ENCODE measurements at places on chromosomes 7 and 10. TPM values are rescaled to one million over a fixed set of nuclear protein-coding genes. Genes with fewer than 3 reads are reported as not detected.

GRCh38 chr10:11934262-11934661 is 108.3 kb downstream of the UPF2 start:
- no peak for DNase-seq

GRCh38 chr10:3104251-3104918 is 37.0 kb downstream of the PFKP start:
- DNase-seq = no peak

DNA sequence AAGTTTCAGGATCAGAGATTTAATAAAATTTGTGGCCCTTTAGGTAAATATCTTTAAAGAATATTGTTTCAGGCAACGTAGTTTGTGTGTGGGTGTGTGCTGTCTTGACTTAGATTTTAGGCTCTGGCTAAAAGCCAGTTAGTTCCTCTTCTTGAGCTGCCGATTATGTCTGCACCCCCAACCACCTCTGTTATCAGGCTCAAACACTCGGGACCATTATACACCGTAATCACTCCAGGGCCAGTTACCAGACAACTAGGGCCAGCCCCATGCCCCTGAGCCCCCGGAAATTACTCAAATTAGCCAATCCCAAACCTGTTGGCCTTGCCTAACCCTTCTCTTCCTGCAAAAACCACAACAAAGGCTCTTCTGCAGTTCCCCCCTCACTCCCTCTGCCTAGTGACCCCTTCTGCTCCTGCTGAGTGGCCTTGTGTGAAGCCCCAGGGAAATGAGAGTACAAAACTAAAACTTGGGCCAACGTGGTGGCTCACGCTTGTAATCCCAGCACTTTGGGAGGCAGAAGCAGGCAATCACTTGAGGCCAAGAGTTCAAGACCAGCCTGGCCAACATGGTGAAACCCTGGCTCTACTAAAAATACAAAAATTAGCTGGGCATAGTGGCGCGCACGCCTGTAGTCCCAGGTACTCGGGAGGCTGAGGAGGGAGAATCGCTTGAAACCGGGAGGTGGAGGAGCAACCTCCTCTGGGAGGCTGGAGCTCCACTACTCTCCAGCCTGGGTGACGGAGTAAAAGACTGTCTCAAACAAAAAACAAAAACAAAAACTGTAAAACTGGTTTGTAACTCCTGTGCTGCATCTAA is 9.2 kb upstream of the HNRNPF start:
- no peak for DNase-seq

DNA sequence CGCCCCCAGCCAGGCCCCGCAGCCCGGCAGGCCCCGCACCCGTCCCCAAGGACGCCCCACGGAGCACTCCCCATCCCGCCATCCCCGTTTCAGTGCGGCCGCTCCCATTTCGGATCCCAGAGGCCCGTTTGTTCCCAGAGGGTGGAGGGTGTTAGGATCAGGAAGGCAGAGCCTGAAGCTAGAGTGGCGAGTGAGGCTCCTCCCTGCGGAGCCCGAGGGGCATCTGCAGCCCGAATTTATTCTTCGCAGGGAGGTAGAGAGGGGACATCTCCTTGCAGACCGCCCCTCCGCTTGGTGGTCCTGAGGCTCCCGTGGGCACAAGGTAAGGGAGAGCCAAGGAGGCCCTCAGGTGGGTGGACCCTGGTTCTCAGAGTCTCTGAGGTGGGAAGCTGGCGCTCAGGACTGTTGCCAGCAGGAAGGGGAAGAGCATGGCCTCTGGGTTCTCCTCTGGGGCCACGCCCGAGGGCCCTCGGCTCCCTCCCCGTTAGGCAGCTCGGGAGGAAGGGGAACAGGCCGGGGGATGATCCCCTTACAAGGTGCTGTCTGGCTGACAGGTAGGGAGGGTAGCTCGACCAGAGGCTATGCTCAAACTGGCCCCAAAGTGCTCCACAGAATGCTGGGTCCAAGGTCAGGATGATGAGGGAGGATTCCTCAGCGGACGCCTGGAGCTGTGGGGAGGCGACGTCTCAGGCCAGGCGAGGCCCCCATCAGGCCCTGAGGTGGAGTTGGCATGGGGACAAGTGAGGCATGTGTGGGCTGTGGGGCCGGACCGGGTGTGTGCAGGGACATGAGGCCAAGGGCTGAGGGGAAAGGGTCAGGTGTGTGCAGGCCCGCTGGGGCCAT is 17.4 kb downstream of the POLL start:
- DNase-seq = no peak

Gene ASCC1
- total RNA-seq = 5.5 TPM

DNA sequence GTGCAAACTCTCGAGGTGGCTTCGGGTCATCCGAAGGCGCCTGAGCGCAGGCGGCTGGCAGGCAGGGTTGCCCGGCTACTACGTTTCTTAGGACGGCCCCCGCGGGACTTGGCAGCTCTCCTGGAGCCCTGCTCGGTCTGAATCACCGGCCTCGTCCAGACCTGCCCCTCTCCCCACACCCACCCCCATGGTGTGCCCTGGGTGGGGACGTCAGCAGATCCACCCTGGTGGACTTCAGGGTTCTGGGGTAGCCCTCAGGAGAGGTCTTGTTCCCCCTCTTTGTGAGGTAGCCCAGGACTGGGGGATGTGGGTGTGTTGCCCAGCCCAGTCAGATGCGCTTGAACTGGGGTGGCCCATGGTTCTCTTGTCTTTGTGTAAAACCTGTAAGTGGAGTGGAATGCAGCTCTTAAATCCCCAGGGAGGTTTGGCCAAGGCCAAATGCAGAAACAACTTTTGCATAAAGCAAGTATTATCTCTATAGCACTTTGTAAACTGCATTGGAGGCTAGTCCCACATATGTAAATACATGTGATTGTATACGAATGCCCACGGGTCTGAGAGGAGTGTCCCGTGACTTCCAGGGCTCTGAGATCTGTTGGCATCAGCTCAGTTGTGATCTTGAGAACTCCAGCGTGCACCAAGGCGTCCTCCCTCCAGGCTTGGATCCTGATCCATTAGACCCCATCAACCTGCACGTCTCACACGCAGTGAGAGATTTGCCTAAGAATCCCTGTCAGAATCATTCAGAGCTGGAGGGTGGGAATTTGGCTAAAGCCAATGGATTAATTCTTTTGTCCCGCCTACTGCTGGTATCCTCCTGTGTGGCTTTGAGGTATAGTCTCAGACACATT is 1.8 kb downstream of the PFKFB3 start:
- DNase-seq = peak; percentile 90

GRCh38 chr7:85102813-85103350 is 84.0 kb downstream of the SEMA3D start:
- DNase-seq = no peak

DNA sequence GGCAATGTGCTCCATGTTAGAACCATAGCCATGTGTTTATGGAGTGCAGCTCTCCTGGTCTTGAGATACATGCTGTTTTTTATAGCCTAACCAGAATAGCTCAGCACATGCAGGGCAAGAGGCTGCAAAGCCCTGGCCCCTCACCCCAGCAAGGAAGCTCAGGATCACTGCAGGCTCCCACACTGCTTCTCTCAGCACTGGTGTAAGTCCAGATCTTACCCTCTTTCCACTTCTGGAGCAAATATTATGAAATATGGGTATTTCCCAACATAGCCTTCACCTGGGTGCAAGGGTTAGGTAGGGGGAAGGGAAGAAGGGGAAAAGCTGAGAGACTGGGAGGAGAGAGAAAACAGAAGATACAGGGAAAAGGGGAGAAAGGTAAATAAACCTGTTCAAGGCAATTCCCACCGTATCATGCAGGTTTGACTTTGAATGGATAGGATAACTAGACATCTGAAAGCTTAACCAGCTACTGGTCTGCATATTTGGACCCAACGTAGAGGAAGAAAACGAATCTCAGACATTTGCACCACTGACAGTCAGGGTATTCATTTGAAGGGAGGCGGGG is 19.7 kb downstream of the SKIDA1 start:
- no peak for DNase-seq

DNA sequence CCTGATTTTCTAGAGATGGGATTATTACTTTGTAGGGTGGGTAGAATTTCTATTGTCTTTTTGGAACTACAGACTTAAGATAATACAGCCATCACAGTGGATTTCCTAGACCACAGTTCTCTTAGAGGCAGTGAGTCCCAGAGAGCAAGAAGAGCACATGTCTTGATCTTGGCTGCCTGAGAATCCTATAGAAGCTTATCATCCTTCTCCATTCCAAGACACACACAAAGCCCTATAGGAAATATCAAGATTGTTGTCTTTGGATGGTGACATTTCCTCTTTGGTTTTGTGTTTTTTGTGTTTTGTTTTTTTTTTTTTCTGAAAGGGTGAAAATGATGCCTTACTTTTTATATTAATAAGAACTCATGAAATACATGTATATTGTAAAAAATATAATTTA is 143.1 kb downstream of the AHR start:
- DNase-seq = no peak

DNA sequence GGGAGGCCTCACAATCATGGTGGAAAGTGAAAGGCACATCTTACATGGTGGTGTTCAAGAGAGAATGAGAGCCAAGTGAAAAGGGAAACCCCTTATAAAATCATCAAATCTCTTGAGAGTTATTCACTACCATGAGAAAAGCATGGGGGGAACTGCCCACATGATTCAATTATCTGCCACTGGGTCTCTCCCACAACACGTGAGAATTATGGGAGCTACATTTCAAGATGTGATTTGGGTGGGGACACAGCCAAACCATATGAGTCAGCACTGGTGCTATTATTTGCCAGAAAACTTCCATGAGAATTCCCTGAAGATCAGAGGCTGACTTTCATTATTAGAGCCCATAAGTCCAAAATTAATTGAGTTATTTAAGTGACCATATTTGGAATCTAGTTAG is 1001.2 kb upstream of the POT1 start:
- no peak for DNase-seq

DNA sequence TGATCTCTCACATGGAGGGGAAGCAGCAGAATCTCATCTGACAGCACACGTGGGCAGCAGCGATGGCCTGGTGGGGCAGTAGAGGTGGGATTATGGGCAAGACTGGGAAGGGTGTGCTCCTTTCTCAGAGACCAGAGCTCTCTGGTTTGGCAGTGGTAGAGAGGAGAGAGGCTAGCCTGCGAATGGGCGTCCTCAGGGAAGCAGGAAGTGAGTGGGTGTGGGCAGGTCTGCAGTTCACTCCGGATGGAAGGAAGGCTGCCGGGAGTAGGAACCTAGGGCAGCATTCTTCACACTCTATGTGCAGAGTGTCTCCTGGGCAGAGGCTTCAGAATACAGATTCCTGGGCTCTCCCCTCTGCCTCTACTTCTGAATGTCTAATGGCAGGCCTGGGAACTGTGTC is 162.8 kb upstream of the BMPER start:
- DNase-seq = no peak

DNA sequence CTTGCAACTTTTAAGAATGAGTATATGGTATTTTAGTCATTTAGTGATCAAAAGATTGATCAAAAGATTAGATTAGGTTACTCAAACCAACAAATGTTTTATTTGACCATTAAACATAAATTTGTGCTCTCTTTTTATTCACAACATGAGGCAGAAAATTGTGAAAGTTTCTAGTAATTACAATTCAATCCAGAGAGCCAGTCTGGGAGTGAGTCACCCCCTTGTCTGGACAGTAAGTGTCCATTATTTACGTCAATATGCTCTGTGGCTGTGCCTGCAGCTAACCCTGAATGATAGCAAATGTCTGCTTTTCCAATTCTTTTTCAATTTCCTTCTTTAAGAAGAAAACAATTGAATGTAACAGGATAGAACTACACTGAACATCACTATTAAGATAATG is 27.9 kb downstream of the GNG11 start:
- DNase-seq = no peak

Gene FAM24B
- total RNA-seq = not detected

Gene TMEM196
- not detected for total RNA-seq

- DNase-seq = peak; percentile 76
Observed at GRCh38 chr10:13074563-13075451, 25.2 kb upstream of the OPTN start.

Gene NRP1
- 122 TPM for total RNA-seq

Gene CDNF
- not detected for total RNA-seq

GRCh38 chr7:5501465-5501864 is 77.8 kb upstream of the TNRC18 start:
- DNase-seq = no peak

DNA sequence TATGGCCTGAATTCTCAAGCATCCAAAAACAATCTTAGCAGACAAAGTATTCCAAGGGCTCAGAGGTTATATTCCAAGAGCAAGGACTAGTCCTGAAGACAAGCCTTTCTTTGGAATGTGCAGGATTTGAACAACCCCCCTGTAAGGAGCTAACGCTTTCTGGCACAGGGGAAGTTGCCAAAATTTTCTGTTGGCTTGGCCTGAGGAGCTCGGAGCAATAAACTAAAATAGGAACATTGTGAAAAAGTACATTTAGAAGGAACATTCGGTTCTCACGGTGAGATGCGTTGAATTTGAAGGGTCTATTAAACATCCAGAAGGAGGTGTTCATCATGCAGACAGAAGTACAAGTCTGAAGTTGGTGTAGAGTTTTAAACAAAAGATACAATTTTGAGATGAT is 1030.5 kb upstream of the CELF2 start:
- DNase-seq = no peak

- DNase-seq = no peak
Observed at GRCh38 chr7:1951159-1951536, 281.1 kb downstream of the ELFN1 start.

DNA sequence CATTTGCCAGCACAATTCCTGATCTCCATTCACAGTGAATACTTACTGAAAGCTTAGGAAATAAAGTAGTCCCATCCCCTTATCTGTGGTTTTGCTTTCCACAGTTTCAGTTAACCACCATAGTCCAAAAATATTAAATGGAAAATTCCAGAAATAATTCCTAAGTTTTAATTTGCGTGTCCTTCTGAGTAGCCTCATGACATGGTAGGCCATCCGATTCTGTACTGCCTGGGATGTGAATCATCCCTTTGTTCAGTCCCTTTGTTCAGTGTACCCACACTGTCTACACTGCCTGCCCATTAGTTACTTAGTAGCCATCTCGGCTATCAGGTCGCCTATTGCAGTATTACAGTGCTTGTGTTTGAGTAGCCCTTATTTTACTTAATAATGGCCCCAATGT is 14.2 kb downstream of the RAB11FIP2 start:
- DNase-seq = no peak

Gene FAM107B
- 3.7 TPM for total RNA-seq

DNA sequence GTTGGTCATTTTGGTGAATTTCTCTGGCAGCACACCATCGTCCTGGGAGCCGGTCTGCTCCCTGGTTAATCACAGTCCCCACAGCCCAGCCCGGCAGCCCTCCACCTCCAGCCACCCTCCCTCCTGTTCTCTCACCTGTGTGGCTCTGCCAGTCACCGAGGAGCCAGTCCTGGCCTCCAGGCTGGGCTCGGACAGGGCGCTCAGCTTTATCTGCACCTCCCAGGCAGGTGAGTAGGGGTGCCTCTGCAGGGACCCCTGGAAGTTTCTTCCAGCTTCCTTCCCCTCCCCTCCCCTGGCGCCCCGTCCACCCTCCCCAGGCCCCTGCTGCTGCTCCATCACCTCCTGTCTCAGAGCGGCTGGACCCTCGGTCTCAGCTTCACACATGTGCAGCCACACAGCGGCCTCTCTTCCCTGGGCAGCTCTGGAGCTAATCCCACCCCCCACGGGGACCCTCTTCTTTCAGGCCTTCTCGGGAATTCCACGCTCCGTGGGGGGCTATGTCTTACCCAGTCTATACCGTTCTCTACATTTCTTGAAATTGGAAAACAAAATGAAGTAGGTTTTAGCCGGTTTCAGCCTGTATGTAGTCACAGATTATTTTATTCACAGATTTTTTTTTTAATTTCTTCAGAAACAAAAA is 213.9 kb upstream of the PPP2R2D start:
- DNase-seq = no peak

All from ascending aorta (tissue), 2 donors.